ENCODE measurements at places on chromosomes 11 and 22.

GRCh38 chr11:17490232-17490631 is 13.6 kb upstream of the ABCC8 start:
- DNase-seq: no peak

GRCh38 chr11:102936864-102937509 is 18.5 kb downstream of the MMP13 start:
- DNase-seq: no peak

DNA sequence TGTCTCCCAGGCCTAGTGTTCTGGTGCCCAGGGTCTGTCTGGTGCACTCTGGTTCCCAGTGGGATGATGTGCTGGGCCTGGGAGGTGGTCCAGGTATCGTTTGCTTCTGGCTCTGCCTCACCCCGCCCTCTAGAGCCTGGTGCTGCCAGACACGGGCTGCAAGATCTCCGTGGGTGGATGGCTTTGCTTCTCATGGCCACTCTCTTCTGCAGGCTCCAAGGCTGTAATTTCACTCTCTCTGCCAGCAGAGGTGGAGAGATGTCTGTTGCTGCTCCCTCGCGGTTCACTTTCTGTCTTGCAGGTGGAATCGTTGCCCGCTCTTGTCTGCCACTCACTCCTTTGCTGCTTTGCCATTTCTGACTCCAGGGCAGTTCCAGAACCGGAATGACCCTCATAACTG is 13.4 kb downstream of the NADSYN1 start:
- DNase-seq: no peak

- no peak for DNase-seq
These were observed 1.6 kb downstream of the THY1 start for GRCh38 chr11:119421351-119421750.

GRCh38 chr11:61266602-61267001 is 25.6 kb downstream of the PGA5 start:
- no peak for DNase-seq

- no peak for DNase-seq
These were observed 99.6 kb downstream of the FAM181B start for GRCh38 chr11:82634091-82634490.

DNA sequence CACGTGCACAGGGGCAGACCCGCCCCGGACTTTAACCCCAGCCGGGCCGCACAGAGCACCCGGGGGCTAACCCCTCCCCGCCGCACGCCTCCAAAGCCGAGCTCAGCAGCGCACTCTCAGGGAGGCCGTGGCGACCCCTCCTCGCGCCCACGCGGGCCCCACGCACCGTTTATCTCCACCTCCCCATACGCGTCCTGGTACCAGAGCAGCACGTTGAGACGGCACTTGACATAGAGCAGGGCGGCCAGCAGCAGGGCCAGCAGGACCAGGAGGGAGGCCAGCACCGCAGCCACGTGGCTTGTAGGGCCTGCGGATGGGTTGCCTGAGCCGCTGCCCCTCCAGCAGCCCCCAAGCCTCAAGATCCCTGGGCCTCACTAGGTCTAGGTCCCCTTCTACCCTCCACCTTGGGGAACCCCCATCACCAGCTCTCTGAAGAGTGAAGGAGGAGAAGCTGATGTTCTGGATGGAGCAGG is 7.1 kb downstream of the SIGIRR start:
- no peak for DNase-seq

DNA sequence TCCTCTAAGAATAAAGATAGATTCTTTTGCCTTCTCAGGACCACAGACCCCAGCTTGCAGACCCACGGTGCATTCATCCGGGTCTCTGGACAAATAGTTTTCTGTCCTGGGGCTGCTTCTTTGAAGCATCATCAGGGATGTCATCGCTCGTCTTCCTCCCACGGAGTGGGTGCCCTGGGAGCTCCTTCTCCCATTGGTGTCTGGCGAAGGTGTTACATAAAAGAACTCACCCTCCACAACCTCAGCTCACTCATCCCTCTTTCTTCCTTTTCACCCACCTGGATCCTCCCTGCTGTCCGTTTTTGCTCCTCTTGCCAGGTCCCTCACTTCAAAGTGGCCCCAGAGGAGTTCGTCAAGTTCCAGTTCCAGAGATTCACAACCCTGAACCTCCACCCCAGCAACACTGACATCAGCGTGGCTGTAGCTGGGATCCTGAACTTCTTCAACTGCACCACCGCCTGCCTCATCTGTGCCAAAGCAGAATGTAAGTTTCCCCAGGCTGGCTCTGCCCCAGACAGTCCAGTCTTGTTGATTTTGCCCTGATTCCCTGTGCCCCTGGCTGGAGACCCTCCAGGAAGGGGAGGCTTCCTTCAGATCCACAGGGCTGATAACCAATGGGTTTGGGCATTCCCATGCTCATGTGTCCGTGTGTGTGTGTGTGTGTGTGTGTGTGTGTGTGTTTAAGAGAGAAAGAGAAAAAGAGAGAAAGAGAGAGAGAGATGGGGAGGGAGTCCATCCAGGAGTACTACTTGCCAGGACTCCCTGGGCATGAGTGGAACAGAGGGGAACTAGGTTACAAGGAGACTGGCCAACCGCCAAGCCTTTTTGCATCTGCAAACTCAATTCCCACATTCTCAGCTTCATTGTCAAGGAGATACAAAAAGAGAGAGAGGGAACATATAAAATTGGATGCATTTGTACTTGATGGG is 204.2 kb upstream of the TBCEL start:
- no peak for DNase-seq

DNA sequence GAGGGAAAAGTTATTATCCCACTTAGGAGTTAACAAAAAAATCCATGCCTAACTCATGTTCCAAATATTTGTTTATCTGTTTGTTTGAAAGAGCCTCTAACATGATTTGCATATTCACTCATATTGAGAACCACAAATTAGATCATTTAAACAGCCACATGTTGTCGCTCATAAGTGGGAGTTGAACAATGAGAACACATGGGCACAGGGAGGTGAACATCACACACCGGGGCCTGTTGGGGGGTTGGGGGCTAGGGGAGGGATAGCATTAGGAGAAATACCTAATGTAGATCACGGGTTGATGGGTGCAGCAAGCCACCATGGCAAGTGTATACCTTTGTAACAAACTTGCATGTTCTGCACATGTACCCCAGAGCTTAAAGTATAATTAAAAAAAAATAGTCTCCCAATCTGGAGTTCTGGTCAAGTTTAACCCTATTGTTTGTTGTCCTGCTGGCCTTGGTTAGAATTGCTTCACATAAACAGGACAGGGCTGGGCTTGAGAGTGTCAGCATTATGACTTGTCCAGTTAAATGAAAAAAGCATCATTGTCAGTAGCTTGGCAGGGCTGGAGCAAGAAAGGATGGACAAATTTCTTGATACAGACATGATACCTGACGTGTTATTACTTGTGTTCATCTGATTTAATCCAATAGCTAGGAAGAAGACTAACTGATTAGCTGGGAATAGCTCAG is 57.8 kb upstream of the PSMA1 start:
- no peak for DNase-seq

- DNase-seq: no peak
These were observed 123.6 kb upstream of the MTNR1B start for GRCh38 chr11:92845805-92846204.

- no peak for DNase-seq
These were observed 7.9 kb downstream of the AIP start for GRCh38 chr11:67490727-67491065.

- DNase-seq: no peak
These were observed at the start of gene SCGB1D2 for GRCh38 chr11:62242021-62242420. TSS of gene SCGB1D2 (plus strand) at chr11:62242239. CDS start at chr11:62242308, 69 bp downstream.
